ENCODE measurements at places on chromosomes 16 and 17.

DNA sequence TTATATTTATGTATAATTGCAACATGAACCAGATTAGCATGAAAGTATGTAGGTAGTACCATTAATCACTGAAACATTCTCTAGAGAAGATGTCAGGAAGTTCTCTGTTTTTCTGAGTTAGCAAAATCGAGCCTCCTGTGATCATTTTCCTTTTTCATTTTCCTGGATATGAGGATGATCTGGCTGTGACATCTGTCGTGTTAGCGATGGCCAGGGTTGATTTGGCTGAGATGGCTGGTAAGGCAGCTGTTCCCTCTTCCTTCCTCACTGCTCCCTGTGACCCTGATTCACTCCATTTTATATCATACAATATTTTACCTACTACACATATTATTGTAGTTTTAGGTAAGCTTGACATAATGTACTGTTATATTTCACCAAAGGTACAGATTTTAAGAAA, 10.3 kb downstream of the CNTNAP4 start:
- no peak for DNase-seq

DNA sequence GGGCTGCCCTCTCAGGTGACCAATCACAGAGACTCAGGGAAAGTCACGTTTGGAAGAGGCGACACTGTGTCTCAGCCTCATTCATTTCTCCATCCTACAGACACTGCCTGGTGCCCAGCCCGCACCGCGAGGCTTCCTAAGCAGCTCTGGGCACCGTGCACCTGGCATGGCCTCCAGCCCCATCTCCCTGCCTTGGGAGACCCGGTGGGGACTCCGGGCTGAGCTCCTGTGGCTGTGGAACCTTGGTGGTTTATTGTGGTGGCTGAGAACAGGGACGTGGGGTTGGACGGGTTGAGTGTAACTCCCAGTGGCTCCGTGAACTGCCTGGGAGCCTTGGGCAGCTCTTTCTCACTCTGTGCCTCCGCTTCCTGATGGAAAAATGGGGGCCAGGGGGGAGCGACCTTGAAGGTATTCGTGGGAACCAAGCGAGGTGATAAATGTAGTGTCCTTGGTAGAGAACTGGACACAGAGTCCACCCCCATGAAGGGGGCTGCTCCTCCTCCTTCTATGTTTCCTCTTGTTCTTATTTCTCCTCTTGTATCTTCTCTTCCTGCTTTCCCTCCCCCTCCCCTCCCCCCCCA, 215.4 kb downstream of the SEC14L1 start:
- DNase-seq: no peak

DNA sequence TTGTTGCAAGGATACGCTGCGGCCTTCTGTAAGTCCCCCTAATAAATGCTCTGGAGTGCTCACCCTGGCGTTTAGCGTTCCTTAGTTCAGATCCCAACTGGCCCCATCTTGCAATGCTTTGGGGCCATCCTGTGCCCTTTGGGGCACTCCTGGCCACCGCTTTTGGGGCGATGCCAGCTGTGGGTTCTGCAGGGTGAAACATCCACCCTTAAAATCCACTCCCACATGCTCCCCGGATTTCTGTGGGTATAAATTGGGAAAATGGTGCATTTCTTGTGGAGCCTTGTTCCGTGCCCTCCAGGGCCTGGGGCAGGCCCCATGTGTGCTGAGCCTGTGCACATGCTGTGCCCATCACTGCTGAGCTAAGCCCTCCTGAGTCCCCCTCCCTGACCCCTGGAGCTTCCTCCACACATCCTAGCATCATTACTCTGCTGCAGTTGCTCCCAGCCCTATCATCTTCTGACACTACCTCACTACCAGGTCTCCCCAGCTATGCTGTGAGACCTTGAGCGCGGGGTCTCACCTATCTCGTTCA, 6.0 kb downstream of the MSRB1 start:
- no peak for DNase-seq

DNA sequence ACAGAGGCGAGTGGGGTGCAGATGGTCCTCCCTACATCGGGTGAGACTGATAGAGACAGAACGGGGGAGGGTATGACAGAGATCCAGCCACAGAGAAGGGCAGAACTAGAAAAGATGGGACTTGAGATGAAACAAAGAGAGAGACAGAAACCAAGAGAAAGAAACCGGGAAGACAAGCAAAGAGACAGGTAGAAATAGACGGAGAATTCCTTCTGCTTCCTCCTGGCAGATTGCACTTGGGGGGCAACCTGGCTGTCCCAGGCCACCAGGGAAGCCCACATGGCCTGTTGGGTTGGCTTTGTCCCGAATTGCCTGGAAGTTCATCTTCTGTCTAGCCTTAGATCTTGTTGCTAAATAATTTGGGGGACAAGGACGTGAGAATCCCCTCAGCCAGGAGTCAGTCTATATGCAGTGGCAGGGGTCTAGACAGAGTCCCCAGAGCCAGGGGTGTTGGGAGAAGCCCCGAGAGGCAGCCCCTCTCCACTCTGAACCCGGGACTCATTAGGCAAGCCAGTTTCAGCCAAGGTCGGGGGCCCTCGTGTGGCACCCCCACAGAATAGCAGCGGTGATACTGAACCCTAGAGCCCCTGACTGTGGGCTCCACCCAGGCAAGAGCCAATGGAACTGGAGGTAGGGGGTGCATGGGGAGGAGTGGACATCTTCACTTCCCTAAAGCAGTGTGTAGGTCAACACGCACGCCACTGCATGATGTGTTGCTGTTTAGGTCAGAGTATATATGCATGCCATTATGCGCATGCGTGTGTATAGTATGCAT, 627 bp upstream of the TSPOAP1 start:
- peak; percentile 42 for DNase-seq

GRCh38 chr17:4148611-4149308, 5.8 kb downstream of the CYB5D2 start:
- DNase-seq: no peak

GRCh38 chr17:78359997-78360370, at the start of gene SOCS3:
SOCS3 (minus strand) TSS chr17:78360077; CDS start chr17:78359095, 982 bp downstream.
- peak; percentile 85 for DNase-seq

DNA sequence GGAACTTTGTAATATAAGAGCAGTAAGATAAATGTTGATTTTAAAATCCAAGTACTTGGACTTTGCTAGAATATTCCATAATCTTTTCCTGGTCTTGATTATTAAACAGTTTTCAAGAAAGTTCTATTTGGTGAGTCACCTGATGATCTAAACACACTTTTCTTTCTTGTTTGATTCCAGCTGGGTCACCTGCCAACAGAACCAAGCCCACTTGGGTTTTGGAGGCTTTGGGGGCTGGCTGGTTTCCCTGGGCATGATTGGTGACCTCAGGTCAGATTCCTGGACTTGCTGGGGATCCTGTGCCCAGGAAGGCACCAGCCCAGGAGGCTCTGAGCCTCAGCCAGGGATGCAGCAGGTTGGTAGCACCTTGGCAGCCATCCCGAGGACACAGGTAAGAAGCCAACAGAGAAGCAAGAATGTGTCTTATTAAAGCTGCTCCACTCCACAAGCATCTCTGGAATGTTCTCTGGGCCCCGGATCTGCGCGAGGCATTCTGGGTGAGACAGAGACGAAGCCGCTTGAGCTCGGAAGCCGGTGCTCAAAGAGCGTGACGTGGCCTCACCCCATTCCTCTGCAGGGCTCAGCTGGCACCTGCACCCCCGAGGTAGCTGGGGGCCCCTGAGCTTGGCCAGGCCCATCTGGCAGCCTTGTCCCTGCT, 3.1 kb upstream of the TEX19 start:
- DNase-seq: no peak

DNA sequence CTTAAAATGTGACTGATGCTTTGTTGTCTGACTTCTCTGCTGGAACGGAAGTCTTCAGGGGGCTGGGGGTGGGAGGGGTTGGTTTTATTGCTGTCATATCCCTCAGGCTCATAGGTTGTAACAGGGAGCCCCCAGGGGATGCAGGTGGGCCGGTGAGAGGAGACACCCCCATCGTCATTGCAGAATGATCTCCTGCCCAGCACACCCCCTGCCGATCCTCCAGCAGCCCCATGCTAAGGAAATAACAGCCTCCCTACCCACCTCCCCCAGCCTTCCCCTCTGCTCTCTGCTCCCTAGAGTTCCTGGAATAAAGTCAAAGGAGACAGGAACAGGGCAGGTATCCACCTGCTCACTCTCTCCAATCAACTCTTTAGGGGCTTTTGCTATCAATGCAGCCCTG, 270.1 kb upstream of the TNRC6C start:
- no peak for DNase-seq

DNA sequence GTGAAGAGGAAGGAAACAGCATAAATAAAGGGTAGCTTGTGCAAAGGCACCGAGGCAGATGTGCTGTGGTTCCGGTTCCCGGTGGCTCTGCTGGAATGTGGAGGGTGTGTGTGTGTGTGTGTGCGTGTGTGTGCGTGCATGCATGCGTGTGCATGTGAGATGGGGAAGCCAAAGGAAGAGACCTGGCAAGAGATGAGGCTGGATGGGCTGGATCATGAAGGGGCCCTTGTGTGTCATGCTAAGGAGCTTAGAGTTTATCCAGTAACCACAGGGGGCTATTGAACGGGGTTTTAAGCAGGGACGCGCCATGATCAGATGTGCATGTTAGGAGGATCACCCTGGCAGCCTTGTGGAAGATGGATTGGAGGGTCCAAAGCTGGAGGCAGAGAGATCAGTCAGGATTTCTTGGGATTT, 8.3 kb downstream of the WSCD1 start:
- no peak for DNase-seq

DNA sequence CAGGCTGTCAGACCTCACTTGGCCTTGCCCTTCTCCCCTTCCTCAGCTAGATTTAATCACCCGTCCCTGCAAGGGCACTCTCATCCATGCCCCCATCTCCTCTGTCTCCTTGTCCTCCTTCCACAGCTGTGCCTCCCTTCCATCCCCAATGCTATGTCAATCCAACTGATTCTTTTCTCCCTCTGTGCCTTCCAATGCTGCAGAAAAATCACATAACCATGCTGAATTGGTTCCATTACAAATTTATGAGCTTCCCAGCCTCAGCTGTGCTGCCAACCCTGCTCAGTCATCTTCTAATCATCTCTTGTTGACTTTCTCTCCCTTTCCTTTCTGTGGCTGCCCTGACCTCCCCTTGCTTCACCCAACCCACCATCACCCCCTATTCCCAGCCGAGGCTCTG, 56.3 kb upstream of the PIRT start:
- no peak for DNase-seq

DNA sequence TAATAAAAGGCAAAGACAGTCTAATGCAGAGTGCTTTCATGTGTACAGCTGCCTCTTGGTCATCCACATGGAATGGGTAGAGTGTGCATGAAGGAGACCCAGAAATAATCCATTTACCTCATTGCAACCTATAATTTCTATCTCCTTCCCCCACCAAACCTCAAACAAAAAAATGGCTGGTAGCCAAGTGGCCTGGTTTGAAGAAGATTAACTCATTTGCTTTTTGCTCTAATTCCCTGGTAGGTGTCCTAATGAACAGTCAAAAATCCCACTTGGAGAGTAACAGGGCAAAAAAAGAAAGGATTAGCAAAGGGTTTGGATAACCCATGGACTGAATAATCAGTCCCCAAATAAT, 13.0 kb upstream of the LYRM9 start:
- no peak for DNase-seq

- DNase-seq: no peak
These were observed 2.3 kb downstream of the TMC6 start for GRCh38 chr17:78125976-78126894.

GRCh38 chr16:85968041-85968920, 69.3 kb downstream of the IRF8 start:
- no peak for DNase-seq

DNA sequence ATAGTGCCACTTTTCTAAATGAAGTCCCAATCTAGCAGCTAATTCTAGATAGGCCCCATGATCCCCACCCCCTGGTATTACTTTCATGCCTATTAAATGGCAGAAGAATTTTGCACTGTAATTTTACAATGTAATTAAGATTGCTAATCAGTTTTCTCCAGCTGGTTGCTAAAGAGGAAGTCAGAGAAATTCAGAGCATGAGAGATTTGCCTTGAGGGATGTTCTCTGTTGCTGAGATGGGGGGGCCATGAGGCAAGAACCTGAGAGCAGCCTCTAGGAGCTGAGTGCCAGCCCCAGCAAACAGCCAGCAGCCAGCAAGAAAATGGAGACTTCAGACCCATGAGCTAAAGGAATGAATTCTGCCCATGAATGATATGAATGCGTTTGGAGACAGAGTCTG, 38.9 kb downstream of the SHCBP1 start:
- no peak for DNase-seq

DNA sequence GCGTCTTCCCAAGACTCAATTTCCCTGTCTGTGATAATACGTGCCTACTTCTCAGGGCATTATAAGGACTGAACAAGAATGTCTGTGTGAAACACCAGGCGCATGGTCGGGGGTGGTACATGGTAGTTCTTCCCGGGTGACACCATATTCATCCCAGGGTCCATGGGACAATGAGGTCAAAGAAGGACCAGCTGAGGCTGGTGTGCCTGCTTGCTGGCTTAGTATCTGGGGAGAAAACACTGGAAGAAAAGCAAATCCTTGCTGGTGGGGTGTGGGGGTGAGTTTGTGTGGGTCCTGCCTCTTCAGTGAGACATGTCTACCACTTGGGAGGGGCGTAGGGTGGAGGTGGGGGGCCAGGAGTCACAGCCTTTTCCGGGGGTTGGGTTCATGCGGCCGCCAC, 174.2 kb downstream of the RAB11FIP4 start:
- no peak for DNase-seq

GRCh38 chr16:5166486-5166885, 68.9 kb upstream of the EEF2KMT start:
- no peak for DNase-seq

DNA sequence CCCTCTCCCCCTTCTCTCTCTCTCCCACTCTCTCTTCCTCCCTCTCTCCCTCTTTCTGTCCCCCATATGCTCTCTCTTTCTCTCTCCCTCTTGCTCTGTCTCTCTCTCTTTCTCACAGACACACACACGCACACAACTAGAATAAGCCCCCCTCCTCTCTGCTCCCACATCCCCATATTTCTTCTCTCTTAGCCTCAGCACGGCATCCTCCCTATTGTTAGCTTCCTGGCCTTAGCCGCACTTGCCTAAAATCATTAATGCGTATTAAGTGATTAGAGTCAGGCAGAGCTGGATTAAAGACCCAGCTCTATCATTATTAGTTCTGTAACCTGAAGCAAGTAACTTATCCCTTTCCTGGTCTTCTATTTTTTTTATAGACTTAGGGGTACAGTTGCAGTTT, 319.0 kb upstream of the C16orf82 start:
- DNase-seq: no peak

GRCh38 chr16:49780433-49780832, 75.5 kb downstream of the ZNF423 start:
- DNase-seq: no peak

GRCh38 chr17:7355053-7355452, at the start of gene TMEM95:
TMEM95 (plus strand) TSS chr17:7355156; CDS start chr17:7355205, 49 bp downstream.
- no peak for DNase-seq

- DNase-seq: no peak
These were observed 15.0 kb upstream of the KCNJ18 start for GRCh38 chr17:21677126-21677910.

DNA sequence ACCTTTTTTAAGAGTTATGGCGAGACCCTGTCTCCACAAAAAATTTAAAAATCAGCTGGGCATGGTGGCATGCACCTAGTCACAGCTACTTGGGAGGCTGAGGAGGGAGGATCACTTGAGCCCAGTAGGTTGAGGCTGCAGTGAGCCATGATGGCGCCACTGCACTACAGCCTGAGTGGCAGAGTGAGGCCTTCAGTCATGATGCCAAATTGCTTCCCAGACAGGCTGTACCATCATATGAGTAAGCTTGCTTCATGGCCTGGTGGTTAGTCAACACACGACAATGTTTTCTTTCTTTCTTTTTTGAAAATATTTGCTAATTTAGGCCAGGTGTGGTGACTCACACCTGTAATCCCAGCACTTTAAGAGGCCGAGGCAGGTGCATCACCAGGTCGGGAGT, 12.5 kb downstream of the NTAN1 start:
- DNase-seq: no peak

GRCh38 chr17:67679225-67679624, 38.5 kb upstream of the NOL11 start:
- DNase-seq: no peak

- no peak for DNase-seq
These were observed 540 bp downstream of the PPP4C start for GRCh38 chr16:30076276-30076791.

Measured in right kidney (tissue), 9 donors.